ENCODE measurements at places on chromosomes 5 and 9. TPM values are rescaled to one million over a fixed set of nuclear protein-coding genes. Genes with fewer than 3 reads are reported as not detected.

GRCh38 chr5:127961763-127962145 is 121.8 kb upstream of the SLC12A2 start:
- no peak for DNase-seq
- no peak overlapping the region for H3K4me3 ChIP-seq
- H3K27ac ChIP-seq: peak overlapping the region; percentile 61
- peaks cover 34% of the 10 kb centered on the region for H3K4me1 ChIP-seq

- peaks cover 36% of the 10 kb centered on the region for H3K4me1 ChIP-seq
- H3K27ac ChIP-seq: peak overlapping the region; percentile 21
- peak; percentile 46 for DNase-seq
- no peak overlapping the region for H3K4me3 ChIP-seq
- H3K36me3 ChIP-seq: no peaks in the 10 kb centered on the region
- no peaks in the 10 kb centered on the region for H3K27me3 ChIP-seq
Measured at GRCh38 chr5:10457682-10458574, 16.2 kb downstream of the ROPN1L start.

DNA sequence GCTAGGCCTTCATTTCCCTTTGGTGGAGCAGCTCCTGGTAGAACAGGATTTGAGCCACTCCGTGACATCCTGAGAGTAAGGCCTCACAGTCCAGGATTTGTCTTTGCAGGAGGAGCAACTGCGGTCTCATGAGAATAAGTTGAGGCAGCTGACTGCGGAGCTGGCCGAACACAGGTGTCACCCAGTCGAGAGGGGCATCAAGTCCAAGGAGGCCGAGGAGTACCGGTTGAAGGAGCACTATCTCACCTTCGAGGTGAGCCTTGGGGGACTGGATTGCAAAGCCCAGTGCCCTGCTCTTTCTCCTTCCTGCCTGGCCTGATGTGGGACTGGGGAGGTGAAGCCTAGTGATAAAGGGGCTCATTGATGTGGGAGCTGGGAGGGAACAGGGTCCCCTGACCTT is 44.3 kb downstream of the PSD2 start:
- peaks cover 7% of the 10 kb centered on the region for H3K4me1 ChIP-seq
- H3K4me3 ChIP-seq: no peak overlapping the region
- DNase-seq: no peak

DNA sequence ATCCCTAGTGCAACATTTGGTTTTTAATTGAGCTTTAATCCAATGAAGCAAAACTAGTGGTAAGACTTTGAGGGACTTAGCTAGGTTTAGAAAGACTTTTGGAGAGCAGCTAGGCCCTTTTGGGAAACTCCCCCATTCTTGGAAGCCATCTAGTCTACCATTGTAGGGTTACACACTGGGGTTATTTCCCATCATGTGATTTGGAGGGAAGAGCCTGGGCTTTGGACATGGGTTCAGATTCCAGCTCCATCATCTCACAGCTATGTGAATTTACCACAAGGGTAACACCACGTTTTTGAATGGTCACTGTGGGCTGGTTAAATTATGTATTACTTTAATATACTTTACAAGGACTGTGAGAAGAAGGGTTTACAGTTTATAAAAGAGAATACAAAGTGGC is 18.3 kb upstream of the TNFSF15 start:
- no peaks in the 10 kb centered on the region for H3K36me3 ChIP-seq
- no peaks in the 10 kb centered on the region for H3K27me3 ChIP-seq
- H3K4me1 ChIP-seq: no peaks in the 10 kb centered on the region
- H3K27ac ChIP-seq: no peak overlapping the region
- DNase-seq: no peak

- no peak for DNase-seq
- H3K36me3 ChIP-seq: peaks cover under 1% of the 10 kb centered on the region
Measured at GRCh38 chr5:72122602-72123001, 15.3 kb downstream of the MAP1B start.

- H3K36me3 ChIP-seq: no peaks in the 10 kb centered on the region
- no peak overlapping the region for H3K27ac ChIP-seq
- no peaks in the 10 kb centered on the region for H3K27me3 ChIP-seq
- H3K4me1 ChIP-seq: peaks cover 23% of the 10 kb centered on the region
- DNase-seq: no peak
Measured at GRCh38 chr5:56039985-56040384, 45.2 kb upstream of the IL6ST start.

DNA sequence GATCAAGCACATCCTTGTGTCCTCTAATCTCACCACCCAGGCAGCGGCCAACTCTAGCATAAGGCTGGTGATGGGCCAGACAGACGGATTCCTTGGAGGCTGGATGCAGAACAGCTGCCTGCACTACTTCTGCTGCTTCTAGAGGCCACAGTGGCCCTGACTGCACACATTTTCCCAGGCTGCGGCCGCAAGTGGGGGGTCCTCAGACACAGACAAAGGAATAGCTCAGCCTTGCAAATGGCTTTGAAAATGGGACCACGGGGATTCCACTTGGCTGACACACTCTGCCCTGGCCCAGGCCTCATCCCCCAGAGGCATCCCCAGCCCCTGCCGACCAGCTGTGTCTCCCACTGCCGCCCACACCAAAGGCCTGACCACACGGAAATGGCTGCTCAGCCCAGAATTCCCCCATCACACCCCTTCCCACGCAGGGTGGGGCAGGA is 540.8 kb downstream of the BNC2 start:
- H3K27me3 ChIP-seq: no peaks in the 10 kb centered on the region
- no peak overlapping the region for H3K4me3 ChIP-seq
- DNase-seq: peak; percentile 37
- no peaks in the 10 kb centered on the region for H3K4me1 ChIP-seq
- H3K36me3 ChIP-seq: no peaks in the 10 kb centered on the region

DNA sequence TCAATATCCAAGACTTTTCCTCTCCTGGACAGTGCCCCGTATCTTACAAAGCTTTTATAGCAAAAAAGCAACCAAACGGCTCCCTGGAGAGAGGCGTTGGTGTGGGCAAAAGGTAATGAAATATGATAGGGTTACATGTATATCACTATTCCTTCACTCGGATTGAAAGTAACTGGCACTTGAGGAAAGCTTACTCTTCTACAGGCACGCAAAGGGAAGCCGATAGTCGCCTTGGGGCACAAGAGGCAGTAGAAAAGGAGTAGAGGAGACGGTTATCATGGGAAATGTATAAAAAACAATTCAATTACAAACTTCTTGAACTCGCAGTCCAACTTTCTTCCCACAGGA is 1.1 kb downstream of the DIAPH1 start:
- peak overlapping the region; percentile 73 for H3K4me3 ChIP-seq
- H3K27ac ChIP-seq: peak overlapping the region; percentile 97
- no peaks in the 10 kb centered on the region for H3K27me3 ChIP-seq

GRCh38 chr5:40879163-40879942 is 29.9 kb upstream of the C7 start:
- no peaks in the 10 kb centered on the region for H3K27me3 ChIP-seq
- DNase-seq: no peak
- H3K36me3 ChIP-seq: no peaks in the 10 kb centered on the region
- no peak overlapping the region for H3K27ac ChIP-seq
- H3K4me3 ChIP-seq: no peak overlapping the region

GRCh38 chr5:55356896-55357295 is 49.1 kb downstream of the MTREX start:
- DNase-seq: no peak
- no peaks in the 10 kb centered on the region for H3K4me1 ChIP-seq
- no peak overlapping the region for H3K27ac ChIP-seq
- no peak overlapping the region for H3K4me3 ChIP-seq
- H3K27me3 ChIP-seq: no peaks in the 10 kb centered on the region

DNA sequence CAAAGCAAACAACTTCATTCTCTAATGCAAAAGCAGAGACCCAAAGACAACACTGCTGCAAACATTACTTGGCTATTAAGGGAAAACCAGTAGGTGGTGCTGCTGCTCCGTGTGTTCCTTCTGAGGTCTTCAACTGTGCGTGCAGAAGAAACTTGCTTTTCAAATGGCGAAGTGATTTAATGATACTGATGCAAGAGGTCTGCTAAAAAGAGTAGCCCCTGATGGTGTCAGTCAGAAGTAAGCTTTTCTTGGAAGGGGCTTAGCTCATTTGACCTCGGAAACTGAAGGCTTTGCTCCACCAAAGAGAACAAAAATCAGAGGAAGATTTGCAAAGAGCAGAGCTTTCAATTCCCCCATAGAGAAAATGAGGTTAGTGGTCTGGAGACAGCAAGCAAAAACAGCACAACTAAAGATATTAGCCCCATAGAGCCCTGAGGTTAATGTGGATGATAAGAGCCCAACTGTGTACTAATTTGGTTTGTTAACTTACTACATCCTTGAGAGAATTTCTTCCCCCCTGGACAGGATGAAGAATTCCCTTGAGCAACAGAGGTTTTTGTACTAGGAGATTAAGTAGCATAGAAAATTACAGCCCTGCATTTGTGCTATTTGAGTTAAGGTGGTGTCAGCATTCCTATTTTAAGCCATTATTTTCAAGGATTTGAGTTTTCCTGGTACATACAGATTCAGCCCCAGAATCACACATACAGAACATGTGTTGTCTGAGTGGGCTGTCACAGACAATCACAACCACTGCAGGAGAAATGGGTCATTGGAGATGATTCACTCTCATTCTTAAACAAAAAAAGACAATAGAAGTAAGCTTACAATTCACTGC is 153.2 kb upstream of the C9orf72 start:
- H3K4me1 ChIP-seq: no peaks in the 10 kb centered on the region
- no peak overlapping the region for H3K4me3 ChIP-seq
- no peaks in the 10 kb centered on the region for H3K27me3 ChIP-seq
- DNase-seq: peak; percentile 63
- H3K36me3 ChIP-seq: no peaks in the 10 kb centered on the region

GRCh38 chr5:62494772-62495171 is 82.2 kb downstream of the IPO11 start:
- no peak overlapping the region for H3K4me3 ChIP-seq
- no peak overlapping the region for H3K27ac ChIP-seq
- no peak for DNase-seq
- no peaks in the 10 kb centered on the region for H3K4me1 ChIP-seq

GRCh38 chr5:54518818-54519508 is 1.4 kb downstream of the SNX18 start:
- H3K4me1 ChIP-seq: peaks cover 61% of the 10 kb centered on the region
- H3K27me3 ChIP-seq: no peaks in the 10 kb centered on the region
- peak overlapping the region; percentile 96 for H3K27ac ChIP-seq

- no peak overlapping the region for H3K4me3 ChIP-seq
- no peak overlapping the region for H3K27ac ChIP-seq
- H3K36me3 ChIP-seq: no peaks in the 10 kb centered on the region
- no peaks in the 10 kb centered on the region for H3K4me1 ChIP-seq
Measured at GRCh38 chr5:4258170-4258569, 662.5 kb downstream of the IRX1 start.

- H3K4me3 ChIP-seq: no peak overlapping the region
- no peak overlapping the region for H3K27ac ChIP-seq
- H3K36me3 ChIP-seq: no peaks in the 10 kb centered on the region
- no peaks in the 10 kb centered on the region for H3K4me1 ChIP-seq
- H3K27me3 ChIP-seq: no peaks in the 10 kb centered on the region
Measured at GRCh38 chr5:1216918-1217295, 8.3 kb upstream of the SLC6A18 start.

DNA sequence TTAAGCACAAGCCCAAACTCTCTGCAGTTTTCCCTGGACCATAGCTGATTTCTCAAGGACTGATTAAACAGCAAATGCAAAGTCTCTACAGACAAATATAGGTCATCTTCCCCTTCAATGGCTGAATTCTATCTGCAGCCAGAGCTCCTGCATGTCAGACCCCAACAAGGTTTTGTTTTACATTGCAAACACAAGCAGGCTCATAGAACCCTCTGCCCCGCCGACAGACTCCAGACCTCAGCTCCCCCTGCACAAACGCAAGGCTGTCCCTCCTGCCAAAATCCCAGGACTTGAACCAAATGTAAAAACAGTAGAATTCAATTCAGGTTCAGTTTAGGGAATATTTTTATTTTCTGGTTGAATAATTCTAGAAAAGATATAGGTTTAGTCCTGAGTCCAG is 526.7 kb upstream of the TRPC7 start:
- no peaks in the 10 kb centered on the region for H3K4me1 ChIP-seq
- no peak for DNase-seq
- H3K4me3 ChIP-seq: no peak overlapping the region
- no peaks in the 10 kb centered on the region for H3K27me3 ChIP-seq
- H3K27ac ChIP-seq: no peak overlapping the region
- no peaks in the 10 kb centered on the region for H3K36me3 ChIP-seq

DNA sequence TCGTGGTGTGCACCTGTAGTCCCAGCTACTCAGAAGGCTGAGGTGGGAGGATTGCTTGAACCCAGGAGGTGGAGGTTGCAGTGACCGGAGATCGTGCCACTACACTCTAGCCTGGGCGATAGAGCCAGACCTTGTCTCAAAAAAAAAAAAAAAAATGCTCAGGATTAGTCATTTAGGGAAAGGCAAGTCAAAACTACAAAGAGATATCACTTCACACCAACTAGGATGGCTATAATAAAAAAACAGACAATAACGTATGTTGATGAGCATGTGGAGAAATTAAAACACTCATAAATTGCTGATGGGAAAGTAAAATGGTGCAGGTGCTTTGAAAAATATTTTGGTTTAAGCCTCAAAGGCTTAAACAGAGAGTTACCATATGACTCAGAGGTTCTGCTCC is 6.3 kb upstream of the ANKRD34B start:
- no peak overlapping the region for H3K4me3 ChIP-seq
- peaks cover 36% of the 10 kb centered on the region for H3K27me3 ChIP-seq
- no peaks in the 10 kb centered on the region for H3K36me3 ChIP-seq
- no peak for DNase-seq
- H3K27ac ChIP-seq: no peak overlapping the region

GRCh38 chr5:72252574-72253155 is 67.4 kb downstream of the MRPS27 start:
- DNase-seq: no peak
- H3K4me3 ChIP-seq: no peak overlapping the region
- peaks cover 39% of the 10 kb centered on the region for H3K4me1 ChIP-seq
- no peak overlapping the region for H3K27ac ChIP-seq
- no peaks in the 10 kb centered on the region for H3K27me3 ChIP-seq

DNA sequence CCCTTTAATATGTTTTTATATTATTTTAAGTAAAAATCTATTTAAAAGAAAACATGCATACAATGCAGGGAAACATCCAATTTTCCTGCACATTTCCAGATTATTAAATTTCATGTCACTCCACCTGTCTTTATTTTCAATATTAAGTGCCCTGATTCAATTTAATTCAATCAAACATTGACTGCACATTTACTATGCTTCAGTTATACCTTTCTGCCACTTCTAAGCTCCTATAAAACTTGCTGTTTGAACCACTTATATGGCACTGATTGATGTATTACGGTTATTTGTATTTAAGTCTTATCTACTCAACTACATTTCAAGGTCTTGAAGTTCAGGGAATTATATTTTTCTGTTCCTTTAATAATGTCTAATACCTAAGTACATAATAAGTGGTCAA is 198.0 kb downstream of the CAVIN4 start:
- H3K4me3 ChIP-seq: no peak overlapping the region
- H3K27ac ChIP-seq: no peak overlapping the region
- H3K27me3 ChIP-seq: peaks cover 4% of the 10 kb centered on the region
- DNase-seq: no peak
- H3K36me3 ChIP-seq: no peaks in the 10 kb centered on the region
- no peaks in the 10 kb centered on the region for H3K4me1 ChIP-seq

- H3K27me3 ChIP-seq: no peaks in the 10 kb centered on the region
- DNase-seq: no peak
- H3K4me1 ChIP-seq: peaks cover 9% of the 10 kb centered on the region
- H3K4me3 ChIP-seq: no peak overlapping the region
Measured at GRCh38 chr5:14944996-14945395, 73.4 kb upstream of the ANKH start.

The INSL6 gene
- not detected for total RNA-seq

The SHOC1 gene
- not detected for total RNA-seq

The CA9 gene
- total RNA-seq: 0.24 TPM

The SPOUT1 gene
- total RNA-seq: 16.9 TPM

The CARD9 gene
- 1.1 TPM for total RNA-seq

The STK32A gene
- 2.1 TPM for total RNA-seq

The ATG10 gene
- total RNA-seq: 5.7 TPM

The AIF1L gene
- total RNA-seq: 12.2 TPM
